ENCODE measurements at places on chromosomes 7 and 10. TPM values are rescaled to one million over a fixed set of nuclear protein-coding genes. Genes with fewer than 3 reads are reported as not detected.

DKK1 gene
- total RNA-seq, result 5.3 TPM

AGAP6 gene
- 4.8 TPM for total RNA-seq

ZNF365 gene
- total RNA-seq, result 19.8 TPM

MYL10 gene
- not detected for total RNA-seq

ZNF467 gene
- 3.2 TPM for total RNA-seq

MORN4 gene
- total RNA-seq, result 45.2 TPM

SLC26A3 gene
- not detected for total RNA-seq

All from diencephalon (tissue), 1 donor.